Nephron progenitor cell (in vitro differentiated cells): ENCODE measurements at places on chromosomes 5 and 9.

- DNase-seq: no peak
Observed at GRCh38 chr9:99135456-99135855, 30.5 kb downstream of the TGFBR1 start.

DNA sequence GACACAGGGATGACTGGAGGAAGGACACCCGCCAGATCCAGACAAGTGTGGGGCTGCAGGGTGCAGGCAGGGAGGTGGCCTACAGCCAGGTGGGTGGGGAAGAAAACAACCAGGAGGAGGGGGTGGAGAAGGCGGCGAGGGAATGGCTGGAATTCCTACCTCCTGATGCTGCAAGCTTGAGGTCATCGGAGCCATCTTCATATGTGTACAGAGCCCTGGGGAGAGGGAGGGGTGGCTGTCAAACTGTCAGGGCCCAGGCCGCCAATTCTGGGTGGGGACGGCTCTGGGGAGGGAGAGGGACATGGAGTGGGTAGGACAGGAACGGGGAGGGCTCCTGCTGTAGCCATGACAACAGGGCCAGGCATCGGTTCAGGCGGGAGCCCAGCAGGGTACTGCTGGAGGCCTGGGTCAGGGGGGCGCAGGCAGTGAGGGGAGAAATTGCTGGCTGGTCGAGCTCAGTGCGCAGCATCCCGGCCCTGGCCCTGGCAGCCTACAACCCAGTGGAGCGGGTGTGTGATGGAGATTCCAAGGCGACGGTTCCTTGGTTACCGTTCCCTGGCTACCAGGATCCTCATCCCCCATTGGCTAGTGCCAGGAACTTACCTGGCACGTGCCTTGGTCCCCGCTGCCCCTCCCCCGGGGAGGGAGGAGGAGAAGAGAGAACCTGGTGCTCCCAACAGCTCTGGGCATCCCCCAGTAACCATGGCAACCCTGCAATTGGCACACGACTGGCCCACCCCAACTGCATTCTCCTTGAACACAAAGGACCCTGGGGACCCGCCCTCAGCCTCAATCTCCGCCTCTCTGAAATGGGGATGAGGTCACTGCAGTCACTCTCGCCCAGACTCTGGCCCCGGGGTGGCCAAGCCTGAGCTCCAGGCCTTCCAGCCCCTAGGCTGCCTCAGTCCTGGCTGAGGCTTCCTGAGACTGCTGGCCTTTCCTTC lies 4.5 kb downstream of the DBN1 start:
- DNase-seq: no peak

DNA sequence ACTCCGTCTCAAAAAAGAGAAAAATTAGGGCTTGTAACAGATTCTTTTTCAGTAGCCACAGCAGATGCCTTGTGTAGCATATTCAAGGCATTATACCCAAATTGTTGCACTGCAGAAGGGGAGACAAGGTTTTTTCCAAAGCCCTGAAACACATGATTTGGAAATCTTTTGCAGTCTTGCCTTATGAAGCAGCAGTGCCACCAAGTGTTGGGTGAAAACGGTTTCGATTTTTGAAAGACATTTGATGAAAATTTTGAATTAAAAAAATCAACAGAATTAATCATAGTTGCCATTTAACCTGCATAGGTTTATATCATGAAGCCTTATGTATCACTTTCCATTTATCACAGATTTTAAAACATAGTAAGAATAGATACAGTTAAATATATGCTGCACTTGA lies 479.5 kb downstream of the TAF11L14 start:
- DNase-seq: no peak

DNA sequence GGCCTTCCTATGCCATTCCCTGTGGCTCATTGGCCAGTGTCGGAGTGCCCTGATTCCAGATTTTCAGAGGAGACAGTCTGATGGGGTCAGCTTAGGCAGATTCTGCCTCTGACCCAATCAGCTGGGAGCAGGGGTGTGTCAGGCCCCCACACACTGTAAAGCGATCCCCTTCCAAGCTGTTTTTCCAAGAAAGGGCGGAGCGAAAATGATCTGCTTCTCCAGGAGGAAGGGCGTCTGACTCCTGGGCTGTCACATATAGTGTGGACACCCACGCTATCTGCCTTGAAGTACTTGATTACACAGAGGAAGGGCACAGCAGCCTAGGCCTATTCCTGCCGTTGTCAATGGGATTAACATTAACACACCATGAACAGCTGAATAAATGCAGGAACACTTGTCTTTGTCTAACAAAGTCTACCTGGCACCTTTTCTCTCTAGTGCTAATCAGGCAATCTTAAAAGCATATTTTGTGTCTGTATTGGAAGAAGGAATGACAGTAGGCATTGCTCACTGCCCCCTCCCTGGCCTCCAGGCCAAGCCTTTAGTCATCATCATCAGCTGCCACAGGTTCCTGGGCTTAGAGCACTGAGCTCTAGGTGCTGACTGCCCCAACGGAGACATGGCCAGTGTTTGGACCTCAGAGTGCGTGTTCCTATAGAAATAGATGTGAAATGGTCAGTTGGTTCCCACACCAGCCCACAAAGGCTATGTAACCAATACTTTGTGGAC lies 218.7 kb downstream of the MELK start:
- no peak for DNase-seq

DNA sequence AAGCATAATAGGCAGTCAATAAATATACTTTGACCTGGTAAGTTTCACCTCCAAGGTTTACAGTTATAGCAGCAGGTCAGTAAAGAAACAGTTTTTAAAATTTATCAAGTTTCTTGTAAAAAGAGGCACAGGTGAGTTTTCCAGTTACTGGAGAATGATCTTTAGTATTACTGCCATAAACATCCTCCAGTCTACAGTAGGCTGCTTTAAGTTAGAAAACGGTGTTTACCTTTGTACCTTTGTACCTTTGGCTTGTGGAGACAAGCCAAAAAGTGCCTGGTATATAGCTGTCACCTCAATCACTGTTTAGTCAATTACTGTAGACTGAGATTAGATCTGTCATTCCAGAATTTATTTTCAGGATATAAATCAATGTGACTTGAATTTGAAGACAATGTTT lies 42.7 kb upstream of the SRFBP1 start:
- no peak for DNase-seq

DNA sequence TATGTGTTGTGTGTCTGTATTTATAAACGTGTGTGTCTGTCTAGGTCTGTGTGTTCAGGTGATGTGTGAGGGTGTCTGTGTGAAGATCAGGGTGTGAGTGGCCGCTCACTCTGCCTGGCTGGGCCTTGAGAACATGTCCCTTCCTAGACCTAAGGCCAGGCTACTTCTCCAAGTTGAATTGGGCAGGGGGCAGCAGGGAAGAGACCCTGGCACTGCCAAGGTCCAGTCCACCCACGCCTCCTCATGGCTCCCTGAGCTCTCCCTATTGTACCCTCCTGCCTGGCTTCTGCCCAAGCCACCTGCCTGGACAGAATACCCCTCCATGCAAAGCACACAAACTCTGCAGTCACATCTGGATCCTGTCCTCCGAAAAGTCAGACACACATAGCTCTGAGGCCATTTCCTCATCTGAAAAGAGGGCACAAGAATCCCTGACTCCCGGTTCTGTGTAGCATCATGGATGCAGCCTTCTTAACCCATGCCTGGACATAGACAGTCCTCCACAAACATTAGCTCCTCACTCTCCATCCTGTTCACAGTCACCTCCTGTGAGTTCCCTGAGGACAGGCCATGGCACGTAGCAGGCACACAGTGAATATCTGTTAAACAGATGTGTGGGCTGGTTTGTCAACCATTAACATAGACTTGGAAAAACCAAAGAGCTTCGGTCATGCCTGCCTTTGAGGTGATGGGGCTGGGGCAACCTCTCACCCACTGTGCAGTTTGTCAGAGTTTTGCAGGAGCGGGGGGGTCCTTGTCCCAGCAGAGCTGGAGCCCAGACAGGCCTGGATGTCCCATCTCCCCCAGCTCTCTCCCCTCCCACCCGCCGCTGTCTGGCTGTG lies 167.8 kb upstream of the MVB12B start:
- DNase-seq: no peak

DNA sequence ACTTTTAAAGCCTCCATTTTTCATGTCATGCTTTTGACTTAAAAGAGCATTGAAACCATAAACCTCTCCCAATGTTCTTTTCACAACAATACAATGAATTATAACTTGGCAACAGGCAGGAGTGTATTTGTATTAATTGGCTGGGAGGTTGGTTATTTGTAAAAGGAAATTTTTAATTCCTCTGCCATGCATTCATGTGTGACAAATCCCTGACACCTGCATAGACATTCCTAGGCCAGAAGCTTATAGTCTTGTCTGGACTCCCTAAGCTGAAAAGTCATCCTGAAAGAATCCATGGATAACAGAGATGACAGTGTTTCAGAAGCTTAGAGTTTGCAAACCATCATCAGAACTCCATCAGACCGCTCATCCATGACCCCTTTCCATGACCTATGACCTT lies 76.3 kb upstream of the PTGER4 start:
- DNase-seq: no peak

- DNase-seq: no peak
Observed at GRCh38 chr5:14707811-14708390, 43.4 kb downstream of the OTULIN start.

- DNase-seq: no peak
Observed at GRCh38 chr9:76218117-76218885, 175.9 kb downstream of the RFK start.

- DNase-seq: no peak
Observed at GRCh38 chr5:113040672-113041260, 64.2 kb downstream of the DCP2 start.

GRCh38 chr9:34611251-34611810 lies 566 bp downstream of the RPP25L start:
- no peak for DNase-seq

DNA sequence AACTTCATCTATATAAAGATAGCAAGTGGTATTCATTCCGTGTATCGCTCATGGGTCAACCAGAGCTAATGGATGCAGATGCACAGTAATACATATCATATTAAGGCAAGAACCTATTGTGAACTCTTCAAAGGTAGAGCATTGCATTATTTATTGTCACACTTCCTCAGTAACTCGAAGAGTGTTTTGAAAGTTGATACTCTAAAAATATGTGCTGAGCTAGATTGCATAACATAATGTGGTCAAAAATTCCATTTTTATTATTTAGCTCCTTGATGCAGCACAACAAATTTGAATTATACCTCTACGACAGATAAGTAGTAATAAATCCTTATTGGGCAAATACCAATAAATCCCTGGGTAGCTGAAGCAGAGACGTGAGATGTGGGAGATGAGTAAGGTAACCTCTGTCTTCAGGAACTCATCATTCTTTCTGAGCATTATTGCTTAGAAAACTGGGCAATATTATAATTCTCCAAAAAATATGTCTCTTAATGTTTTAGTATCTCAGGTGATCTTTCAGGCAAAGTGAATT lies 70.3 kb downstream of the CDH18 start:
- DNase-seq: no peak

DNA sequence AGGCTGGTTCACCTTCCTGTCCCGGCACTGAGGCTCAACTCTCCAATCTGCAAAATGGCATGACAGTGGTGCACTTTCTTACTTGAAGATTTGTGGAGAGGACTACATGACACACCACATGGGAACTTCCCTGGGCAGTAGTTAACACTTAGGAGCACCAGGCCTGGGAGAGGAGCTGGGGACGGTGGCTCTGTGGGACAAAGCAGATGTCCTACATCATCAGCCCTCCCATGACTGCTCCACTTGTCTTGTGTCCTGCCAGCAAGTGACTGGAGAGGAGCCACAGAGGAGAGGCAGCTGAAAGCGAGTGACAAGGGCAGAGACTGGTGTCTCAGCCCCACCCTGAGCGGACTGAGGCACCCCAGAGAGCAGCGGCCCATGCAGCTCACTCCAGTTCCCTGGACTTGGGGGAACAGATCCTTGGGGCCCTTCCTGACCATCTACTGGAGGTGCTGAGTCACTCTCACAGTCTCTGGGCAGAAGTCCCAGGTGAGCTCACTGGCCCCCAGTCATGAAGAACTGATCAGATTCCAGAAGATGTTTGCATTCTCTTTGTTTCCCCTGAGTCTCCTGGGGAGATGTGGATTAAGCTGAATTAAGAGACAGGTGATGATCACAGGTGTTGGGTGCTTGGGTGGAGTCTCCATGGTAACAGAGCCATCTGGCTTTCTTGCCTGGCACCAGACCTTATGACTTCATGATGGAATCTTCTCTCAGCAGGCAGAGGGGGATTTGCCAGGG lies 13.2 kb upstream of the SLC25A48 start:
- no peak for DNase-seq

DNA sequence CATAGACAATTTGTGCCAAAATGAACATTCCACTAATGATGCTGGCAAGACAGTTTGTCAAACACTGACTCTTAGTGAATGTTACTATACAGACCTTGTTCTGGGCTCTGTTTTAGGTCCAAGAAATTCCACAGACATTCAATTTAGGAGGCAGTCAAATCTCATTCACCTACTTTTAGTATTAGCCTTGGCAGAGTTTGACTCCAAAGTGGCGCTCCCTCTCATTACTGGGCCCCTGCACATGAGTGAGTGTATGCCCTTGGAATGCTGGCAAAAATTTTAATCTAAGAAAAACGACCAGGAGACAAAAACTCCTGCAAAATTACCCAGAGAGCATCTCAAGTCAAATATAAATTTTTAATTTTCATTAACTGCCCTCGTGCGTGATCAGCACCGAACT lies 94.9 kb upstream of the SLC27A6 start:
- DNase-seq: no peak

GRCh38 chr5:152379331-152379730 lies 25.7 kb downstream of the NMUR2 start:
- no peak for DNase-seq

DNA sequence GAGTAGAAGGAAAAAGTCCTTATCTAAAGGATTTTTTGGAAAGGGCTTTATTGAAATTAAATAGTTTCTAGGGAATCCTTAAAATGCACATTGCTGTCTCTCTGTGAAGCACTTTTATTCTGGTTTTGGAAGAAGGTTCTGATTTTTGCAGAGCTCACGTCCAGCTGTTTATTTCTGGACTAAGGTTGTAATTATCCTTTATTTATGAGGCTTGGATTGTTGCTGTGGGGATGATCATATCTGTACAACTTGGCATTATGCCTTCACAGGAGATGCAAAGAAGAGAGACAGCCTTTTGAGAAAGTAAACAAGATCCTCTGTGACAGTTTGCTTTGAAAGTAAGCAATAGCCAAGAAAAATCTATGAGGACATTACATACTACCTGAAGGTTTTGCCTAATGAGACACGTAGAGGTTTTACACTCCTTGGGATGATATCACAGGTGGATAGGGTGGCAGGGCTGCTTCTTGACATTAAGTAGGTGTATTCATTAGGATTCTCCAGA lies 14.6 kb downstream of the SMARCA2 start:
- DNase-seq: no peak

GRCh38 chr9:133247632-133248031 lies 27.4 kb downstream of the ABO start:
- DNase-seq: no peak

GRCh38 chr5:78112931-78113330 lies 181.6 kb downstream of the AP3B1 start:
- DNase-seq: peak; percentile 8

DNA sequence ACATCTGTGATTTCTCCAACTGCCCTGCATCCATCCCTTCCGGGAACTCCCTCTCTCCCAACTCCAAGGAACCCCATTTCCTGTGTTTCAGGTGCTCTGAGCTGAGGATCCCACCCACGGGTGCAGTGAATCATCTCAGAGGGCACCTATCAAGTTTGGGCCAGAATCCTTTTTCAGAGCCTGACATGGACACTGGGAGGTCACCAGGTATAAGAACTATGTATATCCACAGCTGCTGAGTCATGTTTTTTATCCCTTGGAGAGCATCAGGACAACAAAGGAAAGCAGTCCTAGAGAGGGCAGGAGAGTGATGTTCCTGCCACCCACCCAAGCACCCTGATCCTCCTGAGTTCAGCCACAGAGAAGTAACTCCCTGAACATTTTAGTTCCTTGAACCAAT lies 3.8 kb downstream of the MED27 start:
- DNase-seq: no peak

- no peak for DNase-seq
Observed at GRCh38 chr5:2634399-2635176, 116.9 kb downstream of the IRX2 start.
